ENCODE measurements at places on chromosomes 6 and 20. TPM values are rescaled to one million over a fixed set of nuclear protein-coding genes. Genes with fewer than 3 reads are reported as not detected.

DOK5 gene
- 1.9 TPM for total RNA-seq

AGER gene
- total RNA-seq: 3.7 TPM

LIME1 gene
- 10.4 TPM for total RNA-seq

FOXS1 gene
- 0.61 TPM for total RNA-seq

VNN1 gene
- 2.0 TPM for total RNA-seq

IL17A gene
- not detected for total RNA-seq

BTN1A1 gene
- total RNA-seq: not detected

BTN3A1 gene
- 56.7 TPM for total RNA-seq

COL20A1 gene
- total RNA-seq: 0.18 TPM

ESR1 gene
- total RNA-seq: 9.4 TPM

TPBG gene
- total RNA-seq: 3.9 TPM

NKX2-4 gene
- total RNA-seq: not detected

ZNF391 gene
- 7.0 TPM for total RNA-seq

Data from adrenal gland (tissue), 19 donors.